Hypothalamus (tissue), 51 donors: ENCODE measurements at places on chromosomes 2 and 18.
A peak's percentile ranks its signal among the peaks of the same experiment; 100 is the strongest.

DNA sequence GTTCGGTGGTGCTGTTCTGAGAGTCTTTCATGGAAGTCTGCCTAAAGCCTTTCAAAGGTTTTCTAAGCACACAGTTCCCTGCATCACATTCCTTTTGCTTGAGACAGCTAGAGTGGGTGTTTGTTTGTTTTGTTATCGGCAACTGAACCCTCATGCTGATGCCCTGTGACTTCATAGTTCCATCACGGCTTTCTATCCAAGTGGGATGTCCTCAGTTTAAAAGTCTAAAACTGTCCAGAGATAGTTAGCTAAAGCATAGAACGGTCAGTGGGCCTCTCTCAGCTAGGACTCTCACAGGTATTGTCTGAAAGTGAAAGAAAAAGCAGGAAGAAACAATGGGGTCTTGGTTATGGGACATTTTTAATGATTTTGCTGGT lies 337.3 kb downstream of the OSR1 start:
- no peak for DNase-seq

GRCh38 chr2:141311430-141311829 lies 819.4 kb downstream of the LRP1B start:
- DNase-seq = no peak

DNA sequence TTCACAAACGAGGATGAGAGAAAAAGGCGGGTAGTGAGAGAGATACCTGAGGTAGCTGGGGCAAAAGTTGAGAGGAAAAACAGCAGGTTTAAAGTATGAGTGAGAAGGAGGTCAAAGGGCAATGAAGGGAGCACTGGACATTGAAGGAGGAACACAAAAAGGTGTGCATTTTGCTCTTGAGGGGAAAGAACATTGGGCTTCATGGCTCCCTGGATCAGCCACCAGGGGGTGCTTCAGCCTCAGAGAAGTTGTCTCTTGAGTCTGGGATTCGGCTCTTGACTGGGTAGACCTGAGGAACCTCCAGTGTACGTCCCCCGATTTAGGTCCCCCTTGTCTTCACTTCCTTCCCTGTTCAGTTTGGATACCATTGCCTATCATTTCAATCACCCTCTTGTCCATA lies 128.5 kb downstream of the RAPGEF4 start:
- DNase-seq = peak; percentile 17

GRCh38 chr2:127700527-127701192 lies 637 bp upstream of the SFT2D3 start:
- DNase-seq = peak; percentile 13

GRCh38 chr2:43052204-43052943 lies 174.0 kb downstream of the ZFP36L2 start:
- DNase-seq = no peak

- DNase-seq = no peak
Measured at GRCh38 chr2:237196866-237197618, 111.4 kb downstream of the COPS8 start.
